Lung (tissue), 17 donors: ENCODE measurements at places on chromosomes 5 and 9. TPM values are rescaled to one million over a fixed set of nuclear protein-coding genes. Genes with fewer than 3 reads are reported as not detected.
A peak's percentile ranks its signal among the peaks of the same experiment; 100 is the strongest.

GRCh38 chr5:89930591-89931392 is 478.8 kb downstream of the CETN3 start:
- DNase-seq, result no peak

GRCh38 chr5:139410993-139411828 is 7.3 kb upstream of the SPATA24 start:
- DNase-seq, result no peak

GRCh38 chr5:16115140-16115539 is 64.5 kb downstream of the MARCHF11 start:
- DNase-seq, result no peak

- no peak for DNase-seq
Observed at GRCh38 chr5:93008502-93009207, 572.4 kb downstream of the NR2F1-AS1 start.

GRCh38 chr5:71794061-71794695 is 75.1 kb downstream of the CARTPT start:
- no peak for DNase-seq

DNA sequence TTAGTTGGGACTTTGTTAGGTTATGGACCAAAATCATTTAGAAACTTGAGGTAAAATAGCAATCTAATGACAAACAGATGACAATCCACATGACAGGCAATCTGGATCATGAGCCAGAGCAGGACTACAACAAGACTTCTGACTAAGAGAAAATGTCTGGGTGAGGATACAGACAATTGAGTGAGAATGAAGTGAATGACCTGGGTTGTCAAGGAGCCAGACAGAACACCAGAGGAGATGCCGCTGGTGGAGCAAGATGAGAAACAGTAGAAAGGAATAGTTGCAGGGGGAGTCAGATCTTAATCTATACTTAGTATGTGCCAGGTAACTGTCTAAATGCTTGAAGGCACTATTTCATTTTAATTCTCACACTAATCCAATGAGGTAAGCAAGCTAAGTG is 277.8 kb downstream of the PRELID2 start:
- no peak for DNase-seq

DNA sequence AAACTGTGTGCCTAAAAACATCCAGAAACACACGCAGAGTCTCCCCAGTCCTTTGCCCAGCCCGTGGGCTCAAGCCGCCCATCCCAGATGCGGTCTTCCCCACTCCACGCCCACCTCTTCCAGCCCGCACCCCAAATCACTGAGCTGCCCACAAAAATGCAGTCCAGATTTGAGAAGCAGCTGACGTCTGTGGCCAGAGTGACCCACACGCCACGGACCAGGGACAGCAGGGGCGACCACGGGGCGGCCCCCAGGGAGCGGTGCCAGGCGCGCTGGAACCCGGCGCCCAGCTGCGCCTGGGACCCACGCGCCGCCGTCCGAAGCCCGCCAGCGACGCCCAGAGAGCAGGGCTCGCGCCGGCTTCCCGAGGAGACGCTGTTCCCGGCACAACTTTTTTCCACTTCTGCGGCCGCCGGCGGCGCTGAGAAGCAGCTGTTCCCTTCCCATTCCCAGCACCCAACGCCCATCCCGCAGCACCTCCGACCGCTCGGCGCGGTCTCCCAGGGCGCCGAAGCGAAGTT is 674 bp downstream of the LHFPL2 start:
- DNase-seq, result peak; percentile 78

- no peak for DNase-seq
Observed at GRCh38 chr5:78377056-78377717, 16.8 kb downstream of the SCAMP1 start.

DNA sequence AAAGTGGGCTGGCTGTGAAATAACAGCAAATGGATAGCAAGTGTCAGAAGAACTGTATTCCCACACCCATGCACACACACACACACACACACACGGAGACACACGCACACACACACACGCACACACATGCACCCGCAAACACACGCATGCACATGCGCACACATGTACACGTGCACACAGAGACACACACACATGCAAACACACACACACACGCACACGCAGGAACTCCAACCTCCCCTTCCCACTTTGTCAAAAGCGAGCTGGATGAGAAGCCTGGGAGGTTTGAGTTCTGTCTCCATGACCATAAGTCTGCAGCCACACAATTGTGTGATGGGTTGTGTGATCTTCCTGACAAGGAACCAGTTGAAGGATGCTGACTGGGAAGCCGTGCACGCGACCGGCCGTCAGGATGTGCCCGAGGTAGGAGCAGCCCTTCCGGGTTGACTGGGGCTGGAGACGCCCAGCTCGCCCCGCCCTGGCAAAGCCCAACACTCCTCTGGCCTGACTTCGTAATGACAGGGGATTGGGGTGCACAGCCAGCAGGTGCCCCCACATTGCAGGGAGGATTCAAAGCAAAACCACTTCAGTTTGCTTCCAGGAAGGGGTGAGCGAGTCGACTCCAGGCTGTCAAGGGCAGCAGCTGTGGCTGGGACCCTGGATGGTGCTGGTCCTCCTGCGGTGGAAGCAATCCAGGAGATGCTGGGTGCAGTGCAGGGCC is 29.3 kb upstream of the NKD2 start:
- no peak for DNase-seq

DNA sequence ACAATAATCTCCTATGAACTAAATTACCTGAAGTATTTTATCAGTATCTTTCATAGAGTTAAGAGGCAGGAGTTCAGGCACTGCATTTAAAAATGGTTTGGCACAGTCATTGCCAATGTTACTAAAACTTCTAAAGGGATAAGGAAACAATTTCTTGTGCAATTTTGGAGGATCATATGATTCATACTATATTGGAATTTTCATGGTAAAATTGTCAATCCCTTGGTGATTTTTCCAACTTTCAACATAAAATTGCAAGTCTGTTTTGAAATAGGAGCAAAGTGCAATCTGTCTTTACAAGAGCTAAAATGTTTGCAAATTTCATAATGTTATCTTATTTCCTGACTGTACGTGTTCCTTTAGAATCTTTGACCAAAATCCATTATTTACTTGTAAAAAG is 211.1 kb downstream of the DMRTA1 start:
- DNase-seq, result no peak

DNA sequence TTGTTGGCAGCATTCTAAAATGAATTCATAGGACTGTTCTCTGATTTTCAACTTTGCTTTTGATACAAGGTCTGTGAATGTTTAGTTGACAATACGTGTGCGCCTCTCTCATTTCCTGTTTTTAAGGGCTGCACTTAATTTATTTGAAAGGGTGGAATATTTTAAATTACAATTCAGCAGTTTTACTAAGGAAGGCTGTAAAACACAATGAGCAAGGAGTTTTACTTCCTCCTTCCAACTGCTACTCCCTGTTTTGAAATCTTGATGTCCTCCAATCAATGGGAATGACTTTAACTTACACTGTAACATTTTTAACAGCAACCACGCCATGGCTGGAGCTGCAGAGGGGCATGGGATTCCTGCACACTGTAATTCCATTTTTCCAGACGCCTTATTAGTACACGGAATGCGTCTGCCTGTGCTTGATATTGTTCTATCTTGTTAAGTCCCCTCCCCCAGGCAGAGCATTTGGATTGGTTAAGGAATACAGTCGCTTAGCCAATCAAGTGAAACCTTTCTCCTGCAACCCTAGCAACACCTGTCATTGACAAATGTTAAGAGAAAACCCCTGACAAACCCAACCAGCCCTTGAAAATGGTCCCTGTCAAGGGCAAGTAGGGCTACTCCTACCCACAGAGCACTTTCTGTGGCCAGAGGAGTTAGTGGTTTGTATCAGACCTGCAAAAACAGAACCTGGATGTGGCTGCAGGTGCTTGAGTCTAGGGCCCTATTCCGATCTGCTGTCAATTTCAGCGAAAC is 12.5 kb upstream of the ZSWIM6 start:
- peak; percentile 59 for DNase-seq

GRCh38 chr9:135714242-135715055 is 12.5 kb downstream of the KCNT1 start:
- DNase-seq, result peak; percentile 12

Gene ROPN1L
- 34.8 TPM for total RNA-seq

Gene PCDHB12
- 10.1 TPM for total RNA-seq

Gene HTR1A
- total RNA-seq, result 0.20 TPM
